Cardiac fibroblast (primary cell): ENCODE measurements at places on chromosomes 1 and 21.

DNA sequence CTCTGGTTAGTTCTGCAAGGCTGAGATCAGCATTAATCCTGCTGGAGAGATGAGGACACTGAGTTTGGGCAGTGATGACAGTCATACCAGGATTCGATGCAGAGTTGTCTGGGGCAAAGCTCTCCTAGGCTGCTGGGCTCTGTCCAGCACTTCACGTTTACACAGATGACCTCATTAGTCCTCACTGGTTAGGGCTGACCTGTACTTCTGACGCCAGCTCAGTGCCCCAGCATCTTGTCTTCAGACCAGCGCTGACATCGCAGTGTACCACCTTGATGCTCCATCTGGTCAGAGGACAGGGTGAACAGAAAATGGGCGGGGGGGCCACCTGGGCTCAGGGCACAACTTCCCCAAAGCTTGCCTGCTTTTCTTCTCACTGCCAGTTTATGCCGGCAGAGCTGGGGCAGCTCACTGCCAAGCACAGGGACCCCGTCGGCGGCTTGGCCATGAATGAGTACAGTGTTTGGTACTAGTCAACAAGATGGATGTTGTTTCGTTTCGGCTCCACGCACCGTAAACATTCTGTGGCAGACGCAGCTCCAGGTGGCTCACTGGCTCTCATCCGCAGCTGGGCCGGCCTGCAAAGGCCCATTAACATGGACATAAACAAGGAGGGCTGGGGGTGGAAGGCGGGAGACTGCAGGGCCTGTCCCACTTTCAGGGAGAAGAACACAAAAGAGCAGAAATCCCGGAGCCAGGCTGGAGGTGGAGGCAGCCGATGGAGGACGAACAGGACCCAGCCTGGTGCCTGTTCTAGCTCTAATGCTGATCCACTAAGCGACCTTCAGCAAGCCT lies 118.7 kb downstream of the GLIS1 start:
- no peak for DNase-seq

- DNase-seq: peak; percentile 67
Measured at GRCh38 chr1:54052431-54052933, 522 bp downstream of the TMEM59 start.

DNA sequence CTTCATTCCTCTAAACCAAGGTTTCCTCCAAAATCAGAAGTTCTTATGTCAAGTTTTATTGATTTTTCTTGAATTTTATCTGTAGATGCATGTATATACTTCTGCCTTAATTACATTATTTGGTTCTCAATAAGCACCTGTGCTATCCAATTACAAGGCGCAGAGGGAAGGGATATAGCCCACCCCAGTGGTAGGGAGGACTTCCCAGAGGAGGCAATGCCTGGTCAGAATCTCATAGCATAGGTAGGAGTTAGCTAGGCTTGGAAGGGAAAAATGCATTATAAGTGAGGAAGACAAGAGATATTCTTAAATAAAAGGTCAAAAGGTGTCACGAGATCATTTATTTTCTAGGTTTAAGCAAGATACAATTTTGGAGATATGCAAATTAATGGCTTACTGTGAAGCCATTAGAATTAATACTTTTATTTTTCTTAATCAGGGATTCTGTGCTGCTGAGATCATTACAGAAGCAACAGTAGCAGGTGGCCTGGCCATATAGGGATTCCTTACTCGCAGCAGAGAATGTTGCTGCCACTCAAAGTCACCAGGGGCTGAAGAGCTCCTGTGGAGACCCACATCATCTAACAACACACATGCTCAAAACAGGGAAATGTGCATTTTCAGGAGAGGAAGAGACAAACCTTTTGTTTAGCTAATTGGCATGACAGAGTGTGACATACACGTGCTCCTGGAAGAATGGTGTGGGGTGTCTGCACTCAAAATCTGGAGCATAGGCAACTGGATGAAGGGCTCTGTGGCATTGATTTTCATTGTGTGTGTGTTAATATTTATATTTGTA lies 178.3 kb downstream of the ATG4C start:
- DNase-seq: no peak

GRCh38 chr1:156480411-156481192 lies 20.0 kb downstream of the MEF2D start:
- DNase-seq: peak; percentile 67

GRCh38 chr1:66533804-66534740 lies at the start of gene SGIP1:
Gene SGIP1, plus strand, starts transcription at chr1:66534153. Its CDS starts 206 bp downstream, at chr1:66534359.
- DNase-seq: peak; percentile 75

GRCh38 chr1:150429805-150430204 lies 57.4 kb upstream of the TARS2 start:
- peak; percentile 34 for DNase-seq

GRCh38 chr21:46234436-46234950 lies 5.9 kb upstream of the LSS start:
- DNase-seq: no peak

GRCh38 chr1:71232166-71232763 lies 151.4 kb upstream of the ZRANB2 start:
- DNase-seq: peak; percentile 10

- DNase-seq: no peak
Measured at GRCh38 chr1:172448995-172449584, 5.2 kb upstream of the PIGC start.

GRCh38 chr21:39087238-39088030 lies 95.8 kb downstream of the PSMG1 start:
- no peak for DNase-seq

GRCh38 chr1:119978018-119978505 lies 81.7 kb upstream of the ADAM30 start:
- no peak for DNase-seq

DNA sequence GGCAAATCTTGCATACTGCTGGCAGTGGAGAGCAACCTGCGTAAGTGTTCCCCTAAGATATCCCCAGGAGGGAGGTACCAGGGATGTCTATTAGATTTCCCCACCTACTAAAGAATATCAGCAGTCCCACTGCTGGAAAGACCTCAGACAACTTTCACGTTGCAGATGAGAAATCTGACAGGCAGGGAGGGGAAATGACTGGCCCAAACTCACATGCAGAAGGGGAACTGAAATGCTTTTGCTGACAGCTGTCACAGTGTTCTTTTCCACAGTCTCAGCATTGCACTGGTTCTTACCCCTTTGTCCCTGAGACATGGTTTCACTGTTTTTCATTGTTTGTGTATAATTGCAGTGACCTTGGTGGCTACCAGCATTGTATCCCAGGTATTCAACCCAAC lies 84.8 kb upstream of the ATP1A1 start:
- no peak for DNase-seq

DNA sequence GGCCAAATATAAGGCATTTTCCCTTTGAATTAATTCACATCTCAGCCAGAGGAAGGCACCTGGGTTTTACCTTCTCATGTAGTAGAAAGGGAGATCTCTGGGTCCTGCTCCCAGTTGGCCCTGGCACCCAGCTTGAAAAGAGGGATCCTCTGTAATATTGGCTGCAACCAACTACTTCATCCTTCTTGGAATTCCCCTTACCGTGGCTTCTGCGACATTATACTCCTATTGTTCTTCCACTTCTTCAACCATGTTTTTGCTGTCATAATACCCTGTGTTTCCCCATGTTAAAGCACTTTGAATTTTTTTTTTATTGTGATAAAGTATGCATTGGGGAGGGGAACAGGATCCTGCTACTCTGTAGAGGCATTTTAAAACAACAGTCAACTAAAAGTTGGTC lies 26.8 kb downstream of the RNF220 start:
- DNase-seq: no peak

DNA sequence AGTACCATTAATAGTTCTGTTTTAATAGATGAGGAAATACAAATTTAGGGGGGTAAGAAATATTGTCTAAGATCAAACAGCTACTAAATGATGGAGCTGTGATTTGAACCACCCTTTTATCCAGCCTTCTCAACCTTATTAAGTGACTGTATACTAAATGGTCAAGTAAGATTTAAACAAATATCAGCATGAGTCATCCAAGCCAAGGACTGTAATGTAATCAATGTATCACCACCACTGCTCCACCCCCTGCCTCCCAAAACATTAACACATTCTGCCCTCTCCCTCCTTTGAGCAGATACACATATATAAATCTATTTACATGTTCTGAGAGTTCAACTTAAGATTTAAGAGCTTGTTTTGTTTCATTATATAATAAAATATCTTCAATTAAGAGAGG lies 58.9 kb downstream of the LRRC40 start:
- DNase-seq: no peak

DNA sequence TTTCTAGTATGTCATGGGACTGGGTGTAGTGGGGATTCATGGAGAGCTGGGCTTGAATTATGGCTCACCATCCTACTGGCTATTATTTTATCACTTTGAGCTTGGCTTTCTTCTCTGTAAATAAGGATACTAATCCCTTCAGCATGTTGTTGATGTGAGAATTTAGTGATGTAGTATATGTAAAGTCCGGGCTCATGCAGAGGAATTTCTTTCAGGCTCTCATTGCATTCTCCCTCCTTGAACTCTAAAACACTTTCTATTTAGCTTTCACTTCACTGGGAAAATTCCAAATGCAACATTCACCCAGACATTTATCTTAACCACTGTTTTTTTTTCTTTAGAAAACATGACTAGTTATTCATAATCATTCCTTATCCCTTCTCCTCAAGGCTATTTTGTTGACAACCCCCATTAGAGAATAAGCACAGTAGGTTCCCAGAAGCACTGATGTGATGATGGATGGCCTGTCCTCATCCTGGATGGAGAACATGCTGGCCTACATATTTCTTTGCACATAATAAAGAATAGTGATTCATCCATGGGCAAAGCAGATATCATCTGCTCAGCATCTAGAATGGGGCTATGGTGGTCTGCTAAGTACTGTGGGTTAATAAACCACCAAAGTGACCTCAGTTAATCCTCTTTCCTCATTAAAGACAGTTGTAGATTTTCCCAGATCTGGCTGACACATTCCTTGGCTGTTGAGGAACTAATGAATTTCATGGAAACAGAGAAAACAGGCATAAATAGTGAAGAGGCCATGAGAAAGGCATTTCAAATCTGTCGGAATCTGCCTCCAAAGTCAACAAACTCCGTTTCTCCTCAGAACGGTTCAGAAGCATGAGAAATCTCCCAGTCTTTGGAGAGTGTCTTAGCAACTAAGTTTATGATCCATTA lies 68.0 kb upstream of the CYP2J2 start:
- DNase-seq: peak; percentile 47

- DNase-seq: no peak
Measured at GRCh38 chr1:234926264-234926558, 202.4 kb downstream of the TOMM20 start.

- peak; percentile 71 for DNase-seq
Measured at GRCh38 chr1:70361727-70362398, 7.3 kb upstream of the ANKRD13C start.

DNA sequence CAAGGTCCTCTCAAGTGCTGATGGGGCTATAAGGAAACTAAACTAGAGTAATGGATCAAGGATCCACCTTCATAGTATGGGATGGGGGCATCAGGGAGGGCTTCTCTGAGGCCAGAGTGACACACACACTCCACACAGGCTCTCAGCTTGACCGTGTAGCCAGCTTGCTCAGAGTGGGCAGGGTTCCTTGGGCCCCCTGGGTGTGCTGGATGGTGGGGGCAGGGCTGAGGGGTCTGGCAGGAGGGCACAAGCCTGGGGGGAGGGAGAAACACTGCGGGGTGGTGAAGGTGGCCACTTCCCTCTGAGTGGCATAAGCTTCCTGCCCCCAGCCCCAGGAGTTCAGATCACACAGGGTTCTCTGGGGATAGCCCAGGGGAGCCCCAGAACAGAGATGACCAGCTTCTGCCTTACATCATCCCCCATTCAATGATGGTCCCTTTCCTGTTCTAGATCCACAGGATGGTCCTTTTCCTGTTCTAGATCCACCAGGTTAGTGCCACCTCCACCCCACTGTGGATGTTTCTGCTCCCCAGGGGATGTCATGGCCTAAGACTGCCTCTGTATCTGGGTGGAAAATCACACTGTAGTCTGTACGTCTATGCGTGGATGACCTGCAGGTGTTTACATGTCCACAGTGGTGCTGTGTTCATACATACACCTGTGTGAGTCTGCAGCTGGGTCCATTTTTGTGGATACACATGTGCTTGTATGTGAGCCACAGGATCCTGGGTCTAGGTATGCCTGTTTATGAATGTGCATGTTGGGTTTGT lies 525.0 kb downstream of the PTPRU start:
- no peak for DNase-seq

- DNase-seq: peak; percentile 19
Measured at GRCh38 chr1:62439652-62440371, 3.0 kb downstream of the USP1 start.

GRCh38 chr1:175415129-175415712 lies 222.6 kb upstream of the KIAA0040 start:
- no peak for DNase-seq

DNA sequence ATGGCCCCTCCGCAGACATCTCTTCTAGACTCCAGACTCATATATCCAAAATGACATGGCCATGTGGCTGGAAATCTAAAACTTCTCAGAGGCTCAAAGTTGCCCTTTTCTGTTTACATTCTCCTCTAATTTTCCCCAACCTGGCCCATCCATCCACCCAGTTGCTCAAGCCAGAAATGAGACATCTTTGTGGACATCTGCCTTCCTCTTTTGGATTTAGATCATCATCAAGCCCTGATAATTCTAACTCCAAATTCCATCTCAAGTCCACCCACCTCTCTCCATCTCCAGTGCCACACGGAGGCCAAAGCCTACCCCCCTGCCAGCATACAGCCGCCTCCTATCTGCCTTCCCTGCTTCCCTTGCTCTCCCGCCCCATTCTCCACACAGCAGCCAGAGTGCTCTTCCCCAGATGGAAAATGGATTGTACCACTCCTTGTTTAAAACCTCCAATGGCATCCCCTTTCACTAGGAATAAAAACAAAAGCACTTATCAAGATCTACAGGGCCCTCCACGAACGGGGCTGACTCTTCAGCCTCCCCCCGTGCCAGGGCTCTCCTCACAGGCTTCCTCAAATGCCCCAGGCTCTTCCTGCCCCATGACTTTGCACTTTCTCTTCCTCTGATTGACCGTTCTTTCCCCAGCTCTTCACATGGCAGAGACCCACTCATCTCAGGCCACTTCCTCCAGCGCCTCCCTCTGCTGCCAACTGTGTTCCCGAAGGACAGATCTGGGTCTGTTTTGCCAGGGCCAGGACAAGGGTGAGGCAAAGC lies 40.1 kb downstream of the SYT6 start:
- DNase-seq: no peak

DNA sequence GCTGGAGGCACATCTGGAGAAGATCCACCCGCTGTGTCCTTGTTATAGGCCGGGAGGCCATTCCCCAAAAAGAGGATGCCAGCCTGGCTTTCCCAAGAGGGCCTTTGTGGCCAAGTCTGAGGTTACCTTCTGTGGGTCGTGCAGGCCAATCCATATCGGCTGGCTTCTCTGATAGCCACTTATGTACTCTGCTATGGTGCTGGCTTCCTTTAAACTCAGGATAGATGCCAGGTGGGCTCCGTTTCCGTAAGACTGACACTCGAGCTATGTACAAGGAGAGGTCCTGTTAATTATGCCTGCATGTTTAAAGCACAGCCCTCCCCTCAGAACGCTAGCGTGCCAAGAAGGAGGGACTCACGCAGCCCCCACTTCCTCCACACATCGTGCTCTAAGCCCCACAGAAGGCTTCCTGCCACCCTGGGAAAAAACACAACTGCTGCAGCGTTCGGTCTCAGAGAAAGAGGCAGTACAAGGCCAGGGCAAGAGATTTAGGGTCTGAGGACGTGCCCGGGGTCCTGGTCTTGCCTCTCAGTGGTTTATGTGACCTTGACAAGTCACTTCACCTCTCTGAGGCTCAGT lies 11.6 kb downstream of the REG4 start:
- no peak for DNase-seq

- DNase-seq: peak; percentile 87
Measured at GRCh38 chr1:78104322-78104721, 58.6 kb downstream of the GIPC2 start.
